AG04449 (cell line): ENCODE measurements at places on chromosomes 13 and 19.

DNA sequence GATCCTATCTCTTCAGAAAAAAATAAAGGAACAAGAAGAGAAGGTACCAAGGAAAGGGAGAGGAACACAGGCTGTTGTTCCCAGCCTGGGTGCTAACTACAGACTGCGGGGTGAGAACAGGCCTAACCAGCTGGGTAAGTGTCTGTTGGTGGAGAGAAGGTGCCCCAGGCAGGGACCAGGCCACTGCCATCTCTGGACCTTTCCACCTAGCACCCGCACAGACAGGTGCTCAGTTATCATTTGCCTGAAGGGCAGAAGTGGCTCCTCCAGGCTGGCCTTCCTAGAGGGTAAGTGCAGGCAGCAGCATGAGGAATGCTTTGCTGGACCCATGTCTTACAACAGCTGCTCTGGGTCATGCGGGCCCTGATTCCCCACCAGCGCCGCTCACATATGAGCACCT, 10.1 kb downstream of the DNMT1 start:
- no peak for DNase-seq

- no peak for DNase-seq
Observed at GRCh38 chr13:112226320-112227002, 149.7 kb upstream of the SPACA7 start.

DNA sequence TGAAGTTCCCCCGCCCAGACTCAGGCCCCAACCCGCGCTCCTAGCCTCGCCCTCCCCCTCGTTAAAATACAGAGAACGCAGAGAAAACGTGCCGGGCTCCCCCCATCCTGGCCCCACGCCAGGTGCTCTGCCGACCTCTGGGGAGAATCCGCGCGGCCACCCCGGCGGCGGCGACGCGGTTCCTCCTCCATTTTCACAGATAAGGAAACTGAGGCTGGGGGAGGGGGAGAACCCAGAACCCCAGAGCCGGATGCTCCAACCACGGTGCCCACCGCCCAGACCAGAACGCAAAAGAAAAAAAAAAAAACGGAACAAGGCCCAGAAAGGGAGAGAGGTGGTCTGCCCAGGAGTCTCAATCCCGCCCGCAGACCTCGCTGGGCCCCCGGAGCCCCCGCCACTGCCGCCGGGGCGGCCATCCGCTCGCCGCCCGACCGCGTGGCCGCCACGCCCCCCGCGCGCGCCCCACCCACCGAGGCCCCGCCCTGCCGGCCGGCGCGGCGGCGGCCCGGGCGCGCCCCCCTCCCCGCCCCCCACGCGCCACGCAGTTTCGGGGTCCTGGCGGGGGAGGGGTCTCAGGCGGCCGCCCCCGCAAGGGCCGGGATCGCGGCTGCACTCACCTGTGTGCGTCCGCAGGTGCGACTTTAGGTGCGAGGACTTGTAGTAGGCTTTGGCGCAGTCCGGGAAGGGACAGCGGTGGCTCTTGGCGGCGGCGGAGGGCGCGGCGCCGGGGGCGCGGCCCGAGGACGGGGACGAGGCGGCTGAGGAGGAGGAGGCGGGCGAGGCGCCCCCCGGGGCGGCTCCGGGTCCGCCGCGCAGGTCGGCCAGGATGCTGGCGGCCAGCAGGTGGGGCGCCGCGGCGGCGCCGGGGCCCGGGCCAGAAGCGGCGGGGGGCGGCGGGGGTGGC, 703 bp downstream of the KLF16 start:
- DNase-seq, result no peak

DNA sequence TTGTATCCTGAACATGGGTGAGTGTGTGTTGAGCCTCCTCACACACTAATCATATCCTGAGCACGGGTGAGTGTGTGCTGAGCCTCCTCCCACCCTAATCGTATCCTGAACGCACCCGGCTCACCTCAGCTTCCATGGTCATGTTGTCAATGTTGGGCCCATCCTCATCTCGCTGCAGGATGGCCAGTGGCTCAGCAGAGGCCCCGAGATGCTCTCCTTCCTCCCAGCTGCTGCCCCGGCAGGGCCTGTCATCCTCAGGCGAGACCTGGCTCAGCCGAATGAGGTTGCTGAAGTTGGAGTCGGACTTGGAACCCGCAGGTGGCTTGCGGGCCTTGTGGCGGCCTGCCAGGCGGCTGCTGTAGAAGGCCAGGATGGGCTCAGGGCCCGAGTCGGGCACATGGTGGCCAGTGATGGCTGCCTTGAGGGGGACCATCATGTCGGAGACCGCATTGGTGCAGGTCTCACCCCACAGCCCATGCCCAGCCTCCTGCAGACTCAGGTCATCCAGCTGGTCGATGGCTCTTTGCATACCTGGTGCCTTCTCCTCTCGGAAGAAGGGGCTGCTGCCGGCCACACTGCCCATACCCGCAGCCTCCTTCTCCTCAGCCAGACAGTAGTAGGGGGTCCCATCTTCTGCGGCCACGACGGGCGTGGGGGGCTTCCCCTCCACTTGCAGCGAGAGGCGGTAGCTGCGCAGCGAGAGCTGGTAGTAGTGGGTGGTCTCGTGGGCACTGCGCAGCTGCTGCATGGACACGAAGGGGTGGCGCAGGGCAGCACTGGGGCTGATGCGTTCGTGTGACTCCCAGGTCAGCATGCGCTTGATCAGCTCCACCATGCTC, 9.6 kb downstream of the HIPK4 start:
- DNase-seq, result no peak

DNA sequence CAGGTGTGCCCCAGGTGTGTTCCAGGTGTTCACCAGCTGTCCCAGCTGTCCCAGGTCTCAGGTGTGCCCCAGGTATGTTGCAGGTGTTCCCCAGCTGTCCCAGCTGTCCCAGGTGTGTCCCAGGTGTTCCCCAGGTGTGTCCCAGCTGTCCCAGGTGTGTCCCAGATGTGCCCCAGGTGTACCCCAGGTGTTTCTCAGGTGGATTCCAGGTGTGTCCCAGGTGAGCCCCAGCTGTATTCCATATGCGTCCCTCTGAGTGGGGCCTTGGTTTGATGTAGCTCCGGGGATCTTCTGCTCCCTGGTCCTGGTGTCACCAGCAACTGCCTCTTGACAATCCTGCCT, 719 bp upstream of the GRK1 start:
- DNase-seq, result no peak

DNA sequence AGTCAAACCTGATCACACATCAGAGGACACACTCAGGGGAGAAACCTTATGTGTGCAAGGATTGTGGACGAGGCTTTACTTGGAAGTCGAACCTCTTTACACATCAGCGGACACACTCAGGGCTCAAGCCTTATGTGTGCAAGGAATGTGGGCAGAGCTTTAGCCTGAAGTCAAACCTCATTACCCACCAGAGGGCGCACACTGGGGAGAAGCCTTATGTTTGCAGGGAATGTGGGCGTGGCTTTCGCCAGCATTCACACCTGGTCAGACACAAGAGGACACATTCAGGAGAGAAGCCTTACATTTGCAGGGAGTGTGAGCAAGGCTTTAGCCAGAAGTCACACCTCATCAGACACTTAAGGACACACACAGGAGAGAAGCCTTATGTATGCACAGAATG, 8.2 kb upstream of the ZNF527 start:
- DNase-seq, result no peak
